ENCODE measurements at places on chromosomes 6 and 20.
A peak's percentile ranks its signal among the peaks of the same experiment; 100 is the strongest.

- no peak for DNase-seq
Measured at GRCh38 chr20:63135411-63135810, 80.5 kb downstream of the YTHDF1 start.

GRCh38 chr20:32466739-32467505, 108.8 kb downstream of the ASXL1 start:
- no peak for DNase-seq

DNA sequence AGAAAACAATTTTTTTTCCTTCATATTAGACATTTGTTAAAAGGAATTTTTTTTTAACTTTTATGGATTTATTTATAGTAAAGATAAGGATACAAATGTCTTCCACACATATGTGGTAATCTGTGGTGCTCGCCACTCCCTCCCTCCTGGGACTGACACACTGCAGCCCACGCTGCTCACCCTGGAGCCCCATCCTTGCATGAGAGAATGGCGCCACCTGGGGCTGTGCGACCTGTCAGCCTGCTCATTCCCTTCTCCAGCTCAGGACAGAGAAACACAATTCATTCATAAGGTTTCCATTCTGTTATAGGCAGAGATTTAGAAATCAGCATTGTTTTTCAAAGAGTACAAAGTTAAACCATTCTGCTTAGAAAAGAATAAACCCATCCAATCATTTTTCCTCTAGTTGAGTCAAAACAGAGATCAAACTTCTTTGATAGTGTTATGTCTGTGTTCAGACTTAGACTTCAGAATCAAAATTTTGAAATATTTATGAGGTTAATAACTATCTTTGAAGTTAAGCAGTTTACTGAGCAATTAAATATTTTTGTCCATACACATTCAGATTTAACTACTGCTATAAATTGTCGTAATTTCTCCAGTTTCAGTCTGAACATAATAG, 42.8 kb upstream of the DYNLRB1 start:
- DNase-seq = peak; percentile 77

DNA sequence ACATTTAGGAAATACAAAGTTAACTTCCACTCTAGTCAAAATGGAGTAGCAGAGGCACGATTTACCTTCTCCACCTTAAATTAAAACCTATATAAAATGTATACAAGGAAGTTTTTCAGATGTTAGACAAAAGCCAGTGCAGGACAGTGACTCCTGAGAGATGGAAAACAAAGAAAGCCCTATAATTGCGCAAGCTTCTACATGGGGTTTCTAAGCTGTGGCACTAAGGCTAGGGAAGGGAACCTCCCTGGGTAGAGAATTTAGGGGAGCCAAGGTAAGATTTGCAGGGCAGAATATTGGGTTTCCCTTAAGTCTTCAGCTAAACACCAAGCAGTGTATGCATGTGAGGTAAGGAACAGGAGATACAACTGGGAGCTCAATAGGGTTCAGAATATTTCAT, 18.5 kb upstream of the ZC3H12D start:
- DNase-seq = peak; percentile 14

GRCh38 chr6:53833155-53833554, 38.4 kb downstream of the LRRC1 start:
- no peak for DNase-seq

GRCh38 chr6:15423286-15423993, 177.6 kb downstream of the JARID2 start:
- DNase-seq = no peak

GRCh38 chr20:37984018-37984785, 49.1 kb downstream of the TTI1 start:
- no peak for DNase-seq

DNA sequence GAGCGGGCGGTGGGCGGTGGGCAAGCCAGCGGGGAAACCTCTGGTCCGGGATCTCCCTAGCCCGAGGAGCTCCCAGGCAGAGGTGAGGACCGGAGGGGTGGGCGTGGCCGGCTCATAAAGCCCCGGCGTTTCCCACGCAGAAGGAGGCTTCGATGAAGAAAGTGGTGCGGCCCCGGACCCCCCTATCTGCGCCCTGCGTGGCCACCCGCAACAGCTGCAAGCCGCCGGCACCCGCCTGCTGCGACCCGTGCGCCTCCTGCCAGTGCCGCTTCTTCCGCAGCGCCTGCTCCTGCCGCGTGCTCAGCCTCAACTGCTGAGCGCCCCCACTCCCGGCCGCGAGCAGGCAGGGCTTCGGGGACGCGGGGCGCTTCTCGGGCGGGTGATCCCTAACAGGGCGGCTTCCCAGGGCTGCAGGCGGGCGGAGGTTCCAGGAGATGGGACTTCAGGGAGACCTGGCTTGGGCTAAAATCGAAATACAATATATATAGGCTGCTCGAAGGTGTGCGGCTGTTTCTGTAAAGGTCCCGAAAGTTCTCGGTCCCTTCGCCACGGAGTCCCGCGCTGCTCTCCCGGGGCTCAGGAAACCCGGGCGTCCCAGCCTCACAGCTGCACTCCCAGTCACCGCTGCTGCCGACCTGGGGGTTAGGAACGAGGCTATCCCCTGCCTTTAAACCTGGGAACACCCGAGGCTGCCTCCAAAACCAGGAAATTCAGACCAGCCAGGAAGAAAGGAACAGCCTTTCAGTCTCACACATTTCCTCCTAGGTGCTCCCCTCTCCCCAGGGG, 27.8 kb downstream of the ASIP start:
- DNase-seq = no peak

DNA sequence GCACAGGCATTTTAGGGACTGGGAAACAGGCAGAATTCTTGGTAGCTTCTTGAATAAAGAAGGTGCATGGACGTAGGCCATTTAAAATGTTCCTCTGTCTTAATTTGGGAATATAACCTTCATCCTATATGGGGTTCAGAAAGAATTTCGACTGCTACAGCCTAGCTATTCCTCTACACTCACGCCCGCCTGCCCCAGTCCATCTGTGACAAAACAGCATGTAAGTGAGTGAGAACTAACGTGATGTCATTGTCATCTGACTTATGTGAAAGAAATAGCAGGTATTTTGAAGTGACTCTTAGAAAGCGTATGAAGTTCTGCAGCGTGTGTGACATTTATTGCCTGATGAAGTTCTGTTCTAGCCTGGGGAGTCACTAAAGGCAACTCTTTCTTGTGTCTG, 52.2 kb upstream of the SLC22A1 start:
- no peak for DNase-seq

DNA sequence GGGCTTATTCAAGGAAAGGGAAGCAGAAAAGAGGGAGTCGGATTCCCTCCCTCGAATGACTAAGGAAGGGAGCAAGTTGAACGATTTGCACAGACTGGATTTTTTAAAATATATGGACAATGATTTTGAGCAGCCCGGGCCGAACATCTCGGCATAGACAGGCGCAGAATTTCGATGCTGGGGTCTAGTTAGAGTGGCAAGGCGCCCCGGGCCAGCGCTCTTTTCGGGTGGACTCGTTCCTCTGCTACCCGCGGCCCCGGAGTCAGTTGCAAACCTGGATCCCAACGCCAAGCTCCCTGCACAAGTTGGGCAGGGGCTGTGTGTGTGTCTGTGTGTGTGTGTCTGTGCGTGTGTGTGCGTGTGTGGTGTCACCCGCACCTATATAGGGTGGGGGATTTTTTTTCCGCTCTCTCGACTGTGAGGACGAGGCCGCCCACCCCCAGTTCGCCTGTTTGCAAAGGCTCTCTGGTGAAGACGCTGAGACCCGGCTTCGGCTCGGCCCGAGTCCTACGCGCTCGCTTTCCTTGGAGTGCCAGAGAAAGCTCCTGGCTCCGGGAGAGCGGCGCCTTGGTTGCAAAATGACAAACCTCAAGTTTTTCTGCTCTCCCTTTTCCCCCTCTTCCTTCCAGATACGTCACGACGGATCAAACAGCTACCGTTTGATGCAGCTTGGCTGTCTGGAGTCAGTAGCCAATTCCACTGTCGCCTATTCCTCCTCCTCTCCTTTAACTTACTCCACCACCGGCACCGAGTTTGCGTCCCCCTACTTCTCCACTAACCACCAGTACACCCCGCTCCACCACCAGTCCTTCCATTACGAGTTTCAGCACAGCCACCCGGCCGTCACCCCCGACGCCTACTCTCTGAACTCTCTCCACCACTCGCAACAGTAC, 1.4 kb downstream of the TFAP2D start:
- DNase-seq = no peak

- peak; percentile 100 for DNase-seq
Measured at GRCh38 chr6:34284563-34285447, 36.0 kb upstream of the SMIM29 start.

- no peak for DNase-seq
Measured at GRCh38 chr6:119915971-119916370, 566.4 kb upstream of the MAN1A1 start.

DNA sequence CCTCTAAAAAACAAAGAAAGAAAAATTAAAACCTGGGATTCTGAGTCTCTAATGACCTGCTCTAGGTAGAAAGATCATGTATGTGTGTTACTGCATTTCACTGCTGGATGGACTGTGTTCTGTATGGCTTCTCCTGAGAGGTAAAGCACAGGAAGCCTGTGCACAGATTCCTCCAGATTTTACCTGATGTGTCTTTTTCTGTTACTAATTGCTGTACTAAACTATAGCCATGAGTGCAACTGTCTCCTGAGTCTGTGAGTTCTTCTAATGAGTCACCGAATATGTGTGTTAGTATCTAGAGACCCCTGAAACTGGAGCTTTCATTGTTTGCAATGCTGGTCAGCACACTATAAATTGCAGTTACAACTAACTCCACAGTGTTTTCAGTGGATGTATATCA, 270.8 kb downstream of the CDKAL1 start:
- no peak for DNase-seq

DNA sequence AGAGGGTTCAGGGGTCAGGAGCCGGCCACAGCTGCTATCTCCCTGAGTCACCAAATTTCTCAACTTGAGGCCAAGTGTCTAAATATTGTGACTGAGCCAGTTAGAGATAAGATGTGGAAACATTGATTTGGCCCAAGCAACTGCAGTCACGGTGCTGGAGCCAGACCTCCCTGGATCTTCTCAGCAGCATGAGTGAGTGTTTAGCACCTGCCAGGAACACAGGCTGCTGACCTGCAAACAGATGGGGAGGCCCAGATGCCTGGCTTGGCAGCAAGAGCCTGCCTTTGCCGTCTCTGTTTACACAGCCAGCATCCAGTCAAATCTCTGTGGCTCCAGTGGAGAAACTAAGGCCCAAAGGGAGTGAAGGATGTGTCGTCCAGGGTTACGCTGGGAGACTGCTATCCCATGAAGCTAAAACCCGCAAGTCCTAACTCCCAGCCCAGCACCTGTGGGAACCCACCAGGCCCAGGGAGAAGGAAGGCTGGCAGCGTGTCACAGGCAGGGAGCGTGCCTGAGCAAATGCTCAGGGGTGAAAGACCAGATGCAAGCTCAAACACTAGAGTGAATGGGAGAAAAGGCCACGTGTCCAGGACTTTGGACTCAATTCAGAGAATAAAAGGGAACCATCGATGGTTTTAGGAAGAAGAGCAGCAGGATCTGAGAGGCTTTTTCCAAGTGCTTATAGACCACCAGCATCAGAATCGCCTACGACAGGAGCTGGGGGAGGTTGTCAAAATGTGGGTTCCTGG, 15.9 kb upstream of the PTGIS start:
- DNase-seq = peak; percentile 71

DNA sequence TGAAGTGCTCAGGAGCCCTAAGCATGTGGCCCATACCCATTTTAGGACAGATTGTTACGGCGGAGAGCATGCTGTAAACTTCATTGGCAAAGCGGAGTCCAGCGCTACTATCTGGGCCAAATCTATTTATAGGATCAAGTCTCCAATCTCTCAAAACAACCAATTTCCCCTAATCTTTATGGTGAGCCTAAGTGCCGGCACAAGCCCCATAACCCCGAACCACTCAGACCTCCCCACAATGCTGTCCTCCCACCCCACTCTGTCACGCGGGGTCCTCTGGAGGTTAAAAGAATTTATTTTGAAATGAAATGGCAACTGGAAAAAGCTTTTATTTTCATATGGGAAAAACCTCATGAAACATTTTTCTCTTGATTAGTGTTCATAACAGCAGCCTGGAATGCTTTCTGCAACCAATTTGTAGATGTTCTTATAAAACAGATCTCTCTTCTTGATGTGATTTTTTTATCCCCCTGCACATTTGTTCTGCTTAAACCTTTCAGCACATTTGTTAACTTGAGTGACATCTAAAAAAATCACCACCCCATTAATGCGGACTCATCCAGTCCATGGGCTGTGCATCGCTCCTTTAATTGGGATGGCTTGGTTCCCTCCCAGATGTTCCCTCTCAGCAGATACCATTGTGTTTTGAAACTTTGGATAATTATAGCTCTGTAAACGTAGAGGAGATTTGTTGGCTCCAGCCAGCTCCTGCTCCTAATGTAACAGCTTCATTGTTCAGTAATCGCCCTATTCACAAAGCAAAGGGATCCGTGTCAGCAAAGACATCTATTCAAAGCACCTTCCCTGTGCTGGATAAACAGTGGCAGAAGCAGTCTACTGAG, 323.6 kb downstream of the CD83 start:
- no peak for DNase-seq

DNA sequence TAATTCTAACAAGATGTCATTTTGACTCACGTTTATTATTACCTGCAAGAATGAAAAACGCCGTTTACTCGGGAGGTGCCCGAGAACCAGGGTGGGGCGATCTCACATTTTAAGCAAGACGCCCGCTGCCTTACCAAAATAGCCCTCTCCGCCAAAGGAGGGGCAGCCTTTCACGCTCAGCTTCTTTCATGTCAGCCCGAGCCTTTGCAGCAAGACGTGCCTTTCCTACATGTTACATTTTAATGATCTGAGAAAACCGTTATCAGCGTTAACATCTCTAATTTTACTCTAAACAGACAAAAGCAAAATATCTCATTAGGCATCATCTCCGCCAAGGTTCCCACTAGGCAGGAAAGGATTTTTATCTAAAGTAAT, 2.0 kb downstream of the BACH2 start:
- no peak for DNase-seq

DNA sequence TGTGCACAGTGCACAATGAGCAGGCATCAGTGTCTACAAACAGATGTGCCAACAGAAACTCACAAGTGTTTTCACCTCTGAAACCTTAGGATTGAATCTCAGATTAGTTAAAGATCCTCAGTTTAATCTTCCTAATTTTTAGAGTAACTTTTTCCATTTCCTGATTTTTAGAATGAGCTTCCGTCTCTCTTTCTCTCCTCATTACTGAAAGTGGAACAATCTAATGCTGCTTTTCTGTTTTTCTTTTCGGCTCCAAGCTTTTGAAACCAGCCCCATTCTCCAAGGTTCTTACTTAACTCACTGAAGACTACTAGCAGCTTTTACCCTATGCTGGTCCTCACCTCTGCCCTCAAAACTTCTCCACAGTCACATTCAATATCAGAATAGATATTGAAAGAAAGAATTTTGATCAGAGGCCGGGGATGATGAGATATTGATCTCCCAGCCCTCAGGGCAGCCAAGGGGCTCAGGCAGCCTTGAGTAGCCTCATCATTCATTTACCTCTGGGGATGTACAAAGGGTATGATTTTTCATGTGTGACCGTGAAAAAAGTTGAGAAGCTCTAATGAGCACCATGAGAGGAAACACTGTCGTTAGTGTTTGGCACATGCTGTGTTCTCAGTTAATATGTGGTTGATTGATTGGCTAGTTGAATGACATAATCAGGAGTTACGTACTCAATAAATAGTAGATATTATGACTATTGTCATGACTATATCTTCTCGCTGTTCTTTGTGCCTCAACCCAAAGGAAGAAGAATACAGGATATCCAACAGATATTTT, 11.9 kb upstream of the STK38 start:
- no peak for DNase-seq

GRCh38 chr6:43274916-43275597, 23.0 kb upstream of the SLC22A7 start:
- DNase-seq = no peak
